ENCODE measurements at places on chromosomes 16 and 17.
A peak's percentile ranks its signal among the peaks of the same experiment; 100 is the strongest.

DNA sequence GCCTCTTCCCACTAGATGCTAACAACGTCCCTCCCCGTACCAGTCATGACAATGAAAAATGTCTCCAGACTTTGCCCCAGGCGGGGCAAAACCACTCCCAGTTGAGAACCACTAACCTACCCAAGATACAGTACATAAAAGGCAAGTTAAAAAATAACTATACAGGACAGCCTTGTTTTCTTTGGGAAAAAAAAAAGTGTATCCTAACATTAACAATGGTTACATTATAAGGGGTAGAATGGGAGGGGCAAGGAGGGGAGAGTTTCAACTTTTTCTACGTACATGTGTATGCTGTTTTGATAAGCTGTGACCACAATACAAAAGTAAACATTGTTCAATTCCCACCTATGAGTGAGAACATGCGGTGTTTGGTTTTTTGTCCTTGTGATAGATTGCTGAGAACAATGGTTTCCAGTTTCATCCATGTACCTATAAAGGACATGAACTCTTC, 94.9 kb downstream of the TOX3 start:
- no peak for DNase-seq

DNA sequence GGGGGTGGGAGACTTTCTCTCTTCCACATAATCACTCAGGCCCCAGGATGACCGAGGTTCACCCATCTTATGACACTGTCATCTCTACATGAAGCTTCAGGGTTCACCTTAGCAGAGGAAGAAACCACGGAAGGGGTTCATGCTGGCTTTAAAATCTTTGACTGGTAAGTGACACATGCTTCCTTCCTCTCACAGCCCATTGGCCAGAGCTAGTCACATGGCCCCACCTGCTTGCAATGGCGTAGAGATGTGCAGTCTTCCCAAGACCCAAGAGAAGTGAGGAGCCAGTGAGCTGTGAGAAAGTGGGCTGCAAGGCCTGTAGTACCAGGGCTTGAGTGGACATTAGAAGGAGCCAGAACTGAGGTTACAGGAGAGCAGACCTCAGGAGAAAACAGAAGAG, 180.3 kb downstream of the AXIN2 start:
- DNase-seq: no peak

GRCh38 chr17:6347776-6348175, 87.1 kb downstream of the AIPL1 start:
- DNase-seq: no peak

GRCh38 chr16:74201576-74201975, 95.0 kb upstream of the PSMD7 start:
- DNase-seq: no peak

DNA sequence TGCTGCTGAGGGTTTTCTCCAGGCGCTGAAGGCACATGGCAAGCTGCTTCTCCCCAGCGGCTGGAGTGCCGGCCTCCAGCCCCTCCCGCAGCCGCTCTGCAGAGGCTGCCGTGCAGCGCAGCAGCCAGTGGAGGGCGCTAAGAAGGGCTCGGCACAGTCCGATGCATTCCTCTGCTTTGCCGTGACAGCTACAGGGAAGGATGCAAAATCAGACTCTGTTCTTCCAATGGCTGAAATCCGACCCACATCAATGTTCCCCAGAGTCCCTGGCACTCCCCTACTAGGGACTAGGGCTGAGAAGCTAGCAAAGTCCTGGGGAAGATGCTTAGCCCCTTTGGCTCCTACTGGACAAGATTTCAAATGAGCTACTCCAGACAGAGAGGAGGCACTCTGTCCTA, 19.0 kb downstream of the MED24 start:
- no peak for DNase-seq

- no peak for DNase-seq
Measured at GRCh38 chr17:65638221-65638975, 77.0 kb upstream of the AXIN2 start.

DNA sequence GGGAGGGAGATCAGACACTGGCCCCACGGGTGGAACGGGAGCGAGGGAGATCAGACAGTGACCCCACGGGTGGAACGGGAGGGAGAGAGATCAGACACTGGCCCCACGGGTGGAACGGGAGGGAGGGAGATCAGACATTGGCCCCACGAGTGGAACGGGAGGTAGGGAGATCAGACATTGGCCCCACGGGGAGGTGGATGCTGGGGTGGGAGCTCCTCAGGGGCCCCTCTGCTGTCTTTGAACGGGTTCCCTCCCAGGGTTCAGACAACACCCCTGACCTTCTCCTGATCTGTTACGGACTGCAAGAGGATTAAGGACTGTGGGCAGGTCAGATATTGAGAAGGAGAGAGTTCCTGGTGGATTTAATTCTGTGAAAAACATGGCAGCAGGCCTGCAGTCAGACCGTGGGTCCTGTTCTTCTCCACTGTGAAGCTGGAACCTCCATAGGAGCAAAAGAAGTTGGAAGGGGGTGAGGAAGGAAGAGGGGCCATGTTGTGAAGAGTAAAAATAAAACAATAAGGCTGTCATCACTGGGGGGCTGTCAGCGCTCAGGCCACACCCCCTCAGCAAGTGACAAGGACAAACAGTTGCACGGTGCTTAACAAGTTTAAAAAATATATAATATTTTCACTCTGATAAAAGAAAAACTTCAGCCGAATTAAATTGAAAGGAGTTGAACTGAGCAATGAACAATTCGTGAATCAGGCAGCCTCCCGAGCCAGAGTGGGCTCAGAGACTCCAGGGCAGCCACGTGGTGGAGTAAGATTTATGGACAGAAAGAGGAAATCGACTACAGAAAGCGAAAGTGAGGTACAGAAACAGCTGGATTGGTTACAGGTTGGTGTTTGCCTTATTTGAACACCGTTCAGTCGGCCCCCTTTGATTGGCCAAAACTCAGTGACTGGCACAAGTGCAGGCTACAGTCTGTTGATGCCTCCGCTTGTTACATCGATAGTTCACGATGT, 348.7 kb upstream of the TNRC6C start:
- DNase-seq: peak; percentile 77

- DNase-seq: no peak
Measured at GRCh38 chr17:70318051-70318450, 148.7 kb downstream of the KCNJ2 start.

- no peak for DNase-seq
Measured at GRCh38 chr17:5877948-5878347, 192.2 kb upstream of the WSCD1 start.

DNA sequence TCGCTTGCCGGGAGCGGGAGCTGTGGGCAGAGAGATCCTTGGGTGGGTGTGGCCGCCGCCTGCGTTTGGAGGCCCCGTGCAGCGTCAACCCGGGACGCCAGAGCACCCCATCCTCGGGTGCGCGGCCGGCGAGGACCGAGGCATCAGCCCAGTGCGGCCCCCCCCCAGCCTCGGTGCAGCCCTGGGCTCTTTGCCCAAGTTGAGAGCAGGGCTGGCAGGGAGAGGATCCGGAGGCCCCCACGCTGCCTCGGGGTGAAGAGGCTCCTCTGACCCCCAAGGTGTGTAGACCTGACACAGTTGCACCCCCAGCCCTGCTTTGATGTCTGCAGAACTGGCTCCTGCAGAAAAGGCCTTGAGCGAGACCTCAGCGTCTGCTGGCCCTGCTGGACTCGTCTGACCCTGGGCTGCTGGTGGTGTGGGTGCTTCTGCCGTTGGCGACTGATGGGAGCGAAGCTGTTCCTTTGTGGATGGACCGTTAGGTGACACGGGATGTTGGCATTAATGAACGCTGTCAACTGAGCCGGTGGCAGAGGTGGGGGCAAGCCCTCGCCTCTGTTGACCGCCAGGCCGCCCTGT, 8.0 kb downstream of the CACNA1H start:
- no peak for DNase-seq

- no peak for DNase-seq
Measured at GRCh38 chr16:1089822-1090619, 6.0 kb downstream of the C1QTNF8 start.

DNA sequence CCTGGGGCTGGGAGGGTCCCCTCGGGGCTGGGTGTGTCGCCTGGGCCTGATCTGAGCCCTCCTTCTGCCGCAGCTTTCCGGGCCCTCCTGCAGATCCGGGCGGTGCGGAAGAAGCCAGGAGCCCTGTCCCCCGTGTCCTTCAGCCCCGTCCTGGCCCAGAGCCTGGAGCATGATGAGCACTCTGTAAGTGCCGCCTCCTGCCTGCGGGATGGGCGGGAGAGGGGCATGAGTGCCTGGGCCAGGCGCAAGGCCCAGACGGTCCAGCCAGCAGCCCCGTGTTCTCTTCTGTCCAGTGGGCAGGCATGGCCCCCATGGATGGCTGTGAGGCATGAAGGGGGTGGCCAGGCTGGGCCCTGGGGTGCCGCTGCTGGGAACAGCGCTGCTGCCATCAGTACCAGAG, 16.0 kb upstream of the NUDT16L1 start:
- DNase-seq: no peak

- no peak for DNase-seq
Measured at GRCh38 chr17:65297384-65297783, 160.2 kb downstream of the RGS9 start.

- no peak for DNase-seq
Measured at GRCh38 chr17:29709866-29710519, 87.3 kb upstream of the CORO6 start.

DNA sequence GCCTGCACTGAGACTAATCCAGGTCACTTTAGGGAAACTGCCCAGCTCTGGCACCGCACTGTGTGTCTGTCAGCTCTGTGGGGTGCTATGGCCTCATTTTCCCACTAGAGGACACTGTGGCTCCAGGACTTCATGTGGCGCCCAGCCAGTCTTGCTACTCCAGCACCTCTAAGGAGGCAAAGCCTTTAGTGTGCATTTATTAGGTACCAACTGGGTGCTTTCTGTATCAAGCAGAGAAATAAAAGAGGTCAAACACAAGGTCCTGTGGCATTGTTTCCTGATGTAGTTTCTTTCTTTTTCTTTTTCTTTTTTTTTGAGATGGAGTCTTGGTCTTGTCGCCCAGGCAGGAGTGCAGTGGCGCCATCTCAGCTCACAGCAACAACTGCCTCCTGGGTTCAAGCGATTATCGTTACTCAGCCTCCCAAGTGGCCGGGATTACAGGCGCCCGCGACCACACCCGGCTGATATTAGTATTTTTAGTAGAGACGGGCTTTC, 12.5 kb upstream of the RHBDL3 start:
- peak; percentile 68 for DNase-seq

GRCh38 chr17:46118964-46119363, 74.3 kb downstream of the KANSL1 start:
- DNase-seq: no peak

DNA sequence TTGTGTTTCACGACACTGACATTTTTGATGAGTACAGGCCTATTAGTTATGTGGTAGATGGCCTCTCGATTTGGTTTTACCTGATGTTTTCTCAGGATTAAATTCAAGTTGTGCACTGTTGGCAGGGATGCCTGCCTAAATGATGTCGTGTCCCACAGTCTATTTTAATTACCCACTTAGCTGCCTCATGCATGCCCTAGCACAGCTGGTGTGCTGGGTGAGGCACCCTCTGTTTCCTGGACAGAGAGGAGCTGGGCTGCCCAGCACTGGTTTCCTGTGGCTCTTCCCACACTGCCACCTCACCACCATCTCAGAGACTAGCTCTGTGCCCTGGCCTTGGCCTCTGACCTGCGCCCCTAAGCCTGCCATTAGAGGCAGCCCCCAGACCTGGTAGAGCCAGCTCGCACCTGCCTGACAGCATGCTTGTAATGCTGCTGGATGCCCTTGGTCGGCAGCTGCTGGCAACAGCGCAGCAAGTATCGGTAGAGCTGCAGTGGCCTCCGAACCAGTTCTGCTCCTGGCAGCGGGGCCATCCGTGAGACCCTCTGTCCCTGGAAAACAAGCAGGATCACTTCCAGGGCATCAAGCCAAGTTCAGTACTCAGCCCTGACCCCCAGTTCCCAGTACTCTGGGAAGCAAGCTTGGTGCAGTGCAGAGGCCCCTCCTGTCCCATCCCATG, 10.9 kb downstream of the LYRM9 start:
- no peak for DNase-seq

- DNase-seq: no peak
Measured at GRCh38 chr16:85463672-85464382, 149.3 kb upstream of the GSE1 start.

DNA sequence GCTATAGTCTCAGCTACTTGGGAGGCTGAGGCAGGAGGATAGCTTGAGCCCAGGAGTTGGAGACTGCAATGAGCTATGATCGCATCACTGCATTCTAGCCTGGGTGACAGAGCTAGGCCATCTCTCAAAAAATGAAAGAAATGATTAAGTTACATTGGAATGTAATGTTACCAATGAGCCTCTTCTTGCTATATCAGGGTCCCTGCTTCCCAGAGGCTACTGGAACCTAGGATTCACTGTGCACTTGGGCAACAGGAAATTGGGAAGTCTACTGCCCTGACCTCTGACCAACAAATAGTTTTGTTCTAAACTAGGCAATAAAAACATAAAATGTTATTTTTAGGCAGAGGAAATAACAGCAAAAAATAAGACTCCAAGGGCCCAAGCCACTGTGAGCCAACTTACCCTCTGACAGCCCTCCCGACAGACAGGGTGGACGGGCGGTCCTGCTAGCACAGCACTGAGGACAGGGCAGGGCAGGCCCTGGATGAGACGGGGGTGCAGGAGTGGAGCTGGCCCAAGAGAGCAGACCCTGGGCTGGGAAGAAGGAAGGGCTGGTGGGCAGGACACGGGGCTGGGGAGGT, 27.5 kb downstream of the NSMCE1 start:
- no peak for DNase-seq

GRCh38 chr17:73947281-73947965, 256.1 kb upstream of the RPL38 start:
- DNase-seq: no peak

Measured in CD4-positive, alpha-beta T cell treated with Interleukin-12 subunit alpha and Interleukin-12 subunit beta, for 1 hour (primary cell).